ENCODE measurements at places on chromosomes 5 and 9. TPM values are rescaled to one million over a fixed set of nuclear protein-coding genes. Genes with fewer than 3 reads are reported as not detected.

The SCGB3A2 gene
- not detected for total RNA-seq

The HK3 gene
- not detected for total RNA-seq

The ARHGEF39 gene
- 6.5 TPM for total RNA-seq

The OR1J2 gene
- not detected for total RNA-seq

The TBC1D13 gene
- 35.1 TPM for total RNA-seq

The GLRA1 gene
- not detected for total RNA-seq

The MIGA2 gene
- 28.0 TPM for total RNA-seq

The SPATA24 gene
- total RNA-seq: 7.9 TPM

The FGFR4 gene
- 3.8 TPM for total RNA-seq

The ZNF454 gene
- total RNA-seq: 0.55 TPM

The FOXD4L4 gene
- 0.15 TPM for total RNA-seq

The MLANA gene
- not detected for total RNA-seq

The CYLC2 gene
- not detected for total RNA-seq

The RALGPS1 gene
- total RNA-seq: 5.5 TPM

The PCDHB10 gene
- 0.62 TPM for total RNA-seq

The CAMLG gene
- 33.3 TPM for total RNA-seq

The CEL gene
- 1.9 TPM for total RNA-seq

The PCDHA6 gene
- total RNA-seq: not detected

The CNTNAP3 gene
- total RNA-seq: 19.4 TPM

The TNPO1 gene
- 298 TPM for total RNA-seq

The GDNF gene
- not detected for total RNA-seq

The PANK3 gene
- total RNA-seq: 78.8 TPM

The DIPK1B gene
- 242 TPM for total RNA-seq

The EGFLAM gene
- total RNA-seq: 1.6 TPM

The SLC6A18 gene
- total RNA-seq: not detected

The SPINK6 gene
- not detected for total RNA-seq

The SOHLH1 gene
- total RNA-seq: not detected

The PRR16 gene
- total RNA-seq: 2.3 TPM

The IGFBPL1 gene
- not detected for total RNA-seq

The SLIT3 gene
- total RNA-seq: 0.02 TPM

The KIF20A gene
- total RNA-seq: 72.0 TPM

The SOX30 gene
- not detected for total RNA-seq

The TCF7 gene
- total RNA-seq: 2.5 TPM

The SMIM33 gene
- total RNA-seq: not detected

Measured in endothelial cell of umbilical vein (primary cell).